ENCODE measurements at places on chromosomes 11 and 22.

DNA sequence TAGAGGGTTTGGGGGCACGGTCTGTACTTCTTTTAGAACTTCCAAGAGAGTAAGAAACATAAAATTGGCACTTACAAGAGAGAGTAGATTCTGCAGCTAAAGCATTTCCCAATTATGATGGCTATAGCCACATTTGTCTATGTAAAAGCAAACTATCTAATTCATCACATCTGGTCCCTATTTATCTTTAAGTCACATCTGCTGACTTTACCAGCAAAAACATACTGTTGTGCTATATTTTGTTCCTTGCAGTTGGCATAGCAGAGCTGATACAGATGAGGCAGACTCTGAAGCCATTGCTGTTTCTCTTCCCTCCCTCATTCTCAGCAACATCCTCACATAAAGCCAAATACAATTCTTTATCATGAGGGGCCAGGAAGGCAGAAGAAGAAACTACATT lies 1533.5 kb upstream of the RAG2 start:
- no peak for DNase-seq

DNA sequence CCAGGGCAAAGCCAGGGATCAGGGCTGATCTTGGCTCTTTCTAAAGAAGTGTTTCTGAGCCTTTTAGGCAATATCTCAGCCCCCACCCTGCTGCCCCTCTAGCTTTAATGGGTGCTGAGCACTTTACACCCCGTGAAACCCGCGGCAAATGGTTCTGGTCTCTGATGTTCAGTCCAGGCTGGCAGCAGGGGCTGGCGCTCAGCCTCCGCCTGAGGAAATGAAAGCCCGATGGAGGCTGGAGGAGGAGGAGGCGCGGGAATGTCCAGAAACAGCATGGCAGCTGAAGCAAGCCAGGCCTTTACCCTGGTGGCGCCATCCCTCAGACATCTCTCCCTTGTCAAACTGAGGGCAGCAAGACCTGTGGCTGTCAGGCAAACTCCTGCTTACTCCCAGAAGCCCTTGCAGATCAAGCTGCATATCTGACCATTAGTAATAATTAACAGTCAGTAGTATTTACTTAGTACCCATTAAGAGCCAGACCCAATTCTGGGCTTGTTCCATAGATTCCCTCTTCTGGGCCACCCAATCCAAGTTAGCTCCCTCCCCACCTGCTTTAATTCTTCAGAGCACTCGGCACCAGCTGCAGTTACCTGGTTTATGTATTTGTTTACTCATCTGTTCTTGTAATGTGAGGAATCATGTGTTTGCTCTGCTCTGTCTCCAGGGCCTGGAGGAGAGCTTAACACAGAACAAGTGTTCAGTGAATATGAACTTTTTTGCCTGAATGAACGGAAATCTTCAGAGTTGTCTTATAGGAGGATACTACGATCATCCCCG lies 15.0 kb upstream of the ALX4 start:
- no peak for DNase-seq

GRCh38 chr11:94449029-94449428 lies 44.6 kb downstream of the MRE11 start:
- no peak for DNase-seq

- DNase-seq: no peak
These were observed 12.7 kb upstream of the IL10RA start for GRCh38 chr11:117973503-117973860.

DNA sequence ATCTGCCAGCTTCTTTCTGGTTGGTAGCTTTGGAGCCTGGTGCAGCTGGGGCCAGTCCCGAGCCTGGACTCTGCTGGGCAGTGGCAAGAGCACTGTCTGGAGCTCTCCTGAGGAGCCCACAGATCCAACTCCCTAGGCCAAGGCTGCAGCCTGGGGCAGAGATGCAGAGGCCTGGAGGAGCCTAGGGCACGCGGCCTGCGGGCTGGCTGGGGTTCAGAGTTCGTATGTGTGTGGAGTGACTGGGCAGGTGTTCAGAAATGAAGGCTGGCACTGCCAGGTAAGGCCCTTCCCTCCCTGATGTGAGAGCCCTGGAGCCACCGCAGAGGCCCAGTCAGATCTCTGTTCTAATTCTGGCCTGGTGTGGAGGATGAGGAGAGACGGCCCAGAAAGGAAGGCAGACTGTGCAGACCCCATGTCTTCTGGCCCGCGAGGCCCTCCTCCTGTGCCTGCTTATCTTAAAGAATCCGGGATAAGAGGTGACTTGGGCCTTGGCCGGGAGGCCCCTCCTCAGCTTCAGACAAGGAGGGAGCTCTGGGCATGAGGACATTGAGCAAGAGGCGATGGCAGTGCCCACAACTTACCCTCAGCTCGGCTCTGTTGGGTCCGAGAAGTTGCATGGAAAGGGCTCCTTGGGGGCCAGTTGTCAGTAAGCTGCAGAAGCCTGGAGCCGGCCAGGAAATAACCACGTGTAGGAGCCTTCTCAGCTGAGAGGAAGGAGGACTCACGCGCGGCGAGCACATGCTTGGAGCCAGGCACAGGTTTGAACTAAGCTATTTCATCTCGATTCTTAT lies 62.2 kb upstream of the B3GAT1 start:
- no peak for DNase-seq

Data from stimulated activated CD8-positive, alpha-beta memory T cell treated with anti-CD3 and anti-CD28 coated beads, Interleukin-7, amount 100 ng/mL, for 1 hour (primary cell).